ENCODE measurements at places on chromosomes 13 and 19.

DNA sequence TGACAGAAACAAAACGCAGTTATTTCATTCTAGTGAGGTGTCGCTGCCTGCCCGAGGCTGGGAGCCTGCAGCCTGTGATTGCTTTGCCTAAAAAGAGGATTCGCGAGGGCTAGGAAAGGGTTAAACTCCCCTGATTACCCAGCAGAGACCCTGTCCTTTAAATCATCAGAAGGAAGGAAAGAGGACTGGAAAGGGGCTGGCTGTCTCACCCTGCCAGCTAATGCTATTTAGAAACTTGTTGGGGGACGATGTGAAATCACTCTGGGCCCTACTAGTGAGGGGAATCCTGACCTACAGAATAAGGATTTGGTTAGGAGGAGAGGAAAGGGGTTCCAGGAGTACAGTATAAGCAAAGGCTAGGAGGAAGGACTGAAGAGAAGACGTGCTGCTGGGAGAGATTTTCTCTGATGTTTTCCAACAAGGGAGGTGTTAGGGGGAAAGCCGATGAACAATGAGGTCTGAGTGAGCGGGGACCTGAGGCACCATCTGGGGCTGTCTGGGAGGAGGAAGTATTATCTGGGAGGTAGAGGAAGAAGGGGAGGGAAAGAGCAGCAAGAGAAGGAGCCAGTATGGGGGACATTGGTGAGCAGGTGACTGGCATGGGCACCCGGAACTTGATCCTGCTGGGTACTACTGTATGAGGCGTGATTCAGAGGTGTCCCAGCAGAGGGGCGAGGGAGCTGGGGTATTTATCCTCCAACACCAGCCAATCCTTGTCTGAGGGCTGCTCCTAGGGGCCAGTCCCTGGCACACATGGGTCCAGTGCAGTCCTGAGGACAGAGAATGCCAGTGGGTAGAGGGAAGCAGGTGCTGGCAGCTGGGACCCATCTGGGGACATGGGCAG lies 55.7 kb upstream of the PTPRS start:
- no peak for DNase-seq

- DNase-seq: no peak
Measured at GRCh38 chr13:99746637-99747402, 224.7 kb downstream of the ZIC5 start.

DNA sequence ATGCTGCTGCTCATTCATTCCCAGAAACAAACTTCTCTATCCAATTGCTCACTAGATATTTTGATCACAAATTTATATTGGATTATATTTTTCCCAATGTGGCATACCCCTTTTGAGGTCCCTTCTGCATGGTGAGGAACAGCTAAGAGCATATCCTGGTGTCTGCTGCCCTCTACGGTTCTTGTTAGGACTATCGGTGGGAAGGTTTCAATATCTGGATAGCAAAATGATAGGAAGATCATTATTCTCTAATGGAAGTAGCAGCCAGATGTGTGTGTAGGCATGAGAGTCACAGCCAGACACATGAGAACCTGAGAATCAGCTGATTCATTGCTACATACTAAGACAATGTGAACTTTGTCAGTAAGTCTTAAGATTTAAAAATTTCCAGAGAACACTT lies 1422.4 kb upstream of the MIR17HG start:
- DNase-seq: peak; percentile 48

- DNase-seq: no peak
Measured at GRCh38 chr19:5814852-5815246, 10.0 kb downstream of the NRTN start.

DNA sequence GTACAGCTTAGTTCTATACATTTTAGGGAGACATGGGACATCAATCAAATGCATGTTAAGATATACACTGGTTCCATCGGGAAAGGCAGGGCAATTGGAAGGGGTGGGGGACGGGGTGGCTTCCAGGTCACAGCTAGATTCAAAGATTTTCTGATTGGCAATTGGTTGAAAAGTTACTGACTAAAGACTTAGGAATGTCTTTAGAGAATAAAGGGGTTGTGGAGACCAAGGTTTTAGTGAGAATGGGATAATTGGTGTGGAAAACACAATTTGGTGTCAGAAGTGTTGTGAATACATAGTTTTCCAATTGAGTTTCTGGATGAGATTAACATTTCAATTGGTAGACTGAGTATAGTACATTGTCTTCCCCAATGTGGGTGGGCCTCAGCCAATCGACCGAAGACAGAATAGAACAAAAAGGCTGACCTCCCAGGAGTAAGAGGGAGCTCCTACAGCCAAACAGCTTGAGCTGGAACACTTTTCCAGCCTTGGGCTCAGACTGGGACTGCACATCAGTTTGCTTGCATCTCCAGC lies 988 bp upstream of the CCDC169 start:
- no peak for DNase-seq

- no peak for DNase-seq
Measured at GRCh38 chr19:20103091-20103740, 25.4 kb downstream of the ZNF90 start.

GRCh38 chr13:73532987-73533510 lies 474.2 kb downstream of the KLF5 start:
- no peak for DNase-seq

DNA sequence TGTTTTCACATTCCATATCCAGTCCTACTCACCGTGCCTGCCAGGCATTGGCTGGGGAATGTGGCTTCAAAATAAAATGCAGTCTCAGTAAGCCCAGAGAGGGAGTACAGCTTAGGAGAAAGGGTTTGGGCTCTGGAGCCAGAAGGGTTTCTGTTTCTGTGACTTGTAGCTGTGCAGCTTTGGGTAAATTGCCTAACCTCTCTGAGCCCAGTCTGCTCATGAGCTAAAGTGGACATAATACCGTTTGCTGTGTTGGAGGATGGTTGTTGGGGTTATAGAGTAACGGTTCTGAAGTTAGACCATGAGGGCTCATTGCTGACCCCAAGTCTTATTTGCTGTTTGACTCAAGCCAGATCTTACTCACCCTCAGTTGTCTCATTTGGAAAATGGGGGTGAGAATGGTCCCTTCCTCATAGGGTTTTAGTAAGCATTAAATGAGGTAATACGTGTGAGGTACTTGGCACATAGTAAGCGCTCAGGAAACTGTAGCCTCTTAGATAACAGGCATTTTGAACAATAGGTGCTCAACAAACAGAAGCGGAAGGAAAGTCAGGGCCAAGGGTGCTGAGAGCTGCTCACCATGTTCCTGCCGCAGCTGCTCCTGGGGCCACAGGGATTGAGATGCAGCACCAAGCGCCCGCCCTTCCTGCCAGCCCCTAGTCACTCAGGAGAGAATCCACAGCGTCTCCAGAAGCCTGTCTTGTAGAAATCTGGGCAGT lies 45.5 kb downstream of the C13orf42 start:
- no peak for DNase-seq

DNA sequence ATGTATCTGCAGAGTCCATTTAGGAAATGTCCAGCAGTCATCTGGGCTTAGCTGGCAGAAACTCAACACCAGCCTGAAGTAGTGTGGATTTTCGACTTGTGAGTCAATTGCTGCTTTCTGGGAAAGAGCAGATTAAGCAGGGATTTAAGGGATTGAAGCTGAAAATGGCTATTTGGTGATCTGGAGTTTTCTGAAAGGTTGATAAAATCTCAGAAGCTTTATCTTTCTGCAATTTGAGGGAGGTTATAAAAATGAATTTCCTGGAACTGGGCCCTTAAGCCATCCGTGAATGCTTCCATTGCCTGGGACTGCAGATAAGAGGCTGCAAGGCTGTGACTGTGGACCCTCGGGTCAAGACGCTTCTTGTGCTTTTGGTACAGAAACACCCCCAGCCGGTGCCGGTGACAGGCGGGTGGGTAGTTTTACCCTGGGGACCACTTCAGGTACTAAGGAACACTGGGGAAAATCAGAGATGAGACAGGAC lies 61.5 kb downstream of the COL4A1 start:
- DNase-seq: no peak

DNA sequence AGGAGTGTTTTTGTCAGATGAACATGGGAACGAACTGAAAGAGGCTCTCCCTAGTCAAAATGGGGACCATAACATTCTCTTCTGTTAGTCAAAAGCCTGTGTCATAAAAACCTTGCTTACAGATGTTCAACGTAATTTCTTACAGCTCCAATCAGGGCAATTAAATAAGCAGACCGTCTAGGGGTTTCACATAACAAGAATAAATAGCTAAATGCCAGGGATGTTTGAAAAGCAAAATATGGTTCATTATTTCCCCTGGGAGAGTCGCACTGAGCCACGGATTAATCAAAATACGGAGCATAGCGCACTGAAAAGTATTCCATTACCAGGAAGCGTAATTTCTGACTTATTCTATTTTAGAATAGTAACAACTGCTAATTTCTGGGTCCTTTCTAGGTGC lies 63.7 kb upstream of the MRI1 start:
- no peak for DNase-seq

DNA sequence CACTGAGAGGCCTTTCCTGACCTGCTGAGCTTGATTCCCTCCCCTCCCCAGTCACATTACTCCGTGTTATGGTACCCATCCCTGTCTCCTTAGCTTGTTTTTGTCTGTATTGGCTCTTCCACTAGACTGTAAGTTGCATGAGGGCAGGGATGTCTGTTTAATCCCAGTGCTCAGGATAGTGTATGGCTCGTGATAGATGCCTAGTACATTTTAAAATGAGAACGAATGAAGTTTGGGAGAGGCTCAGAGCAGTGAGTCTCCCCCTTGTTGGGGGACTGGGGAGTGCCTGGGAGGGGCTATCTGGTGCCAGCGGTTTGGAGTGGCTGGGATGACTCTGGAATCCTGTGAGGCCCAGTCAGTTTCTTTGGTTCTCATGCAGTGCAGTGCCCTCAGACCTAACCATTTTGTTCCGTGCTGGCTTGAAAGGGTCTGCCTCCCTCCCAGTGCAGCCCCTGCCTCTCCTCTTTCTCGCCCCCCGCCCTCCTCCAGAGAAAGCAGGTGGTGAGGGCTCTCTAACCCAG lies 35.5 kb downstream of the ACTN4 start:
- no peak for DNase-seq

DNA sequence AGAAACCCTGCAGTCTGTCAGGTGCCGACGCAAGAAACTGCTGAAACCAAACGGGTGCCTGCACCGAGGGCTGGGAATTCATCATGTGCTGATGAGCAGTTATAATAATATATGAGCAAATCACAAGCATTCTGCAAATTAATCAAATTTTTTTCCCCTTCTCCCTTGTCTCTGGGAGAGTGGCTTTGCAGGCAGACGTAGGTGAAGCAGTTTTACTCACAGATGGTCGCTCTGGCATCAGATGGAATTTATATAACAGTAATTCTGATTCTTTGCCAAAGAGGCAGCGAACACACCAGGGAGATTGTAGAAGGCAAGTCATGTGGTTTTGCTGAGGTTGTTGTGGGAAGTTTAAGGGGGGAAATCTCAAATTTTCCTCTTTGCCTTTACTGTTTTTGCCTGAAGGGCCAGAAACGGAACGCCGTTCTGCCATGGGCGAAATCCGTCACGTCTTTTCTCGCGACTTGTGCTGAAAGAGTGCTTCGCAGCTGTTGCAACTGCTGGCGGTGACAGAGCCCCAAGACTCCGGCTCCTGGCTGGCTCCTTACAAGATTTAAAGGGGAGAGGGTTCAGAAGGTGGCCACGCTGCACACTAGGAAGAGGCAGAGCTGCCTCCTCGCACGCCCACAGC lies 320.1 kb downstream of the ZNF536 start:
- no peak for DNase-seq

DNA sequence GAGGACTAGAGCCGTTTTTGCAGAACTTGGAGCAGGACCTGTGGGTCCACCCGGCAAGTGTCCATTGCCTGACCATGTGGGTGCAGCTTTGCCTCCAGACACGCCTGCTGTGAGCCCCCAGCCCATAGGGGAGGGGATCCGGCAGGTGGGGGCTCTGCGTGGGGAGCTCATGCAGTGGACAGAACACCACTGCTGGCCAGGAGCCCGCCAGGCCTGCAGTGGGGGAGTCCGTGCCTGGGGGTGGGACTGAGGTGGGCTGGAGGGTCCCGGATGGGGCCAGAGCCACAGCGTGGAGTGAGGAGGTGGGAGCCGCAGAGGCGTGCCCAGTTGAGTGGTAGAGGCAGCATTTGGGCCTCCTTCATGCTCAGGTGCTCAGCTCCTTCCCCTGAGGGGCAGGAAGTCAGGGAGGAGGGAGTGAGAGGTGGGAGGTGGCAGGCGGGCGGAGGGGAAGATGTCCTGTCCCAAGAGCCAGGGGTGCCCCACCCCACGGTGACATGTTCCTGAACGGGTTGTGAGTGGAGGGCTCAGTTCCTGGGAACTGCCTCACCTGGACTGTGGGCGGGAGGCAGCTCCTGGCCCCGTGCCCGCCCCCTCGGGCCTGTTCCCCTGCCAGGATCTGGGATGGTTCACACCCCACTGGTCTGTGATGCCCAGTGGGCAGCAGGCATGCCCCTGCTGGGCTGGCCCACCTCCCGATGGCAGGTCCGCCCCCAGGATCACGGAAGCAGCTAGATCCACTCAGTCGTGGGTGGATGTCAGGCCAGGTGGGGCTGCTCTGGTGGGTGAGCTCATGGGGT lies 8.8 kb downstream of the ADAT3 start:
- DNase-seq: no peak

GRCh38 chr19:17482877-17483604 lies 12.7 kb downstream of the SLC27A1 start:
- no peak for DNase-seq

GRCh38 chr19:29489172-29489951 lies 36.4 kb upstream of the VSTM2B start:
- no peak for DNase-seq

- no peak for DNase-seq
Measured at GRCh38 chr19:35246466-35247092, 2.2 kb upstream of the LSR start.

DNA sequence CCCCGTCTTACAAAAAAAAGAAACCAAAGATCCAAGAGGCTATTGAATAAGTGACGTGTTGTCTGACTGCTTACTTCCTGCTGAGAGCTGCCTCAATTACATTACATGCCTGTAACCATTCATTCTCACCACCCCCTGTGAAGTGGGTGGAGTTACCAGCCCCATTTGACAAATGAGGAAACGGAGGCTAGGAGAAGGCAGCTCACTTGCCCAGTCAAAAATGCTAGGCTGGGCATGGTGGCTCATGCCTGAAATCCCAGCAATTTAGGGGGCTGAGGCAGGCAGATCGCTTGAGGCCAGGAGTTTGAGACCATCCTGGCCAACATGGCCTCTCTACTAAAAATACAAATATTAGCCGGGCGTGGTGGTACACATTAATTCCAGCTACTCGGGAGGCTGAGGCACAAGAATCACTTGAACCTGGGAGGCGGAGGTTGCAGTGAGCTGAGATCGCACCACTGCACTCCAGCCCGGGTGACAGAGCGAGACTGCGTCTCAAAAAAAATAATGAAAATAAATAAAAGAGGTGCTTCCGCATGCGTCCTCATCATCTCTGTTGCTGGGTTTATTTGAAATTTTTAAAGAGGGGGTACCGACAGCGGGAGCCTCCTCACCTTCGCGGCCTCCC lies 499 bp downstream of the LSM7 start:
- peak; percentile 57 for DNase-seq

- DNase-seq: no peak
Measured at GRCh38 chr13:43377149-43377548, 353.8 kb downstream of the DNAJC15 start.

GRCh38 chr13:106915146-106915545 lies 347.2 kb upstream of the ARGLU1 start:
- DNase-seq: no peak

GRCh38 chr19:51689751-51690453 lies 3.2 kb upstream of the SPACA6 start:
- DNase-seq: peak; percentile 20
